ENCODE measurements at places on chromosomes 5 and 9.

DNA sequence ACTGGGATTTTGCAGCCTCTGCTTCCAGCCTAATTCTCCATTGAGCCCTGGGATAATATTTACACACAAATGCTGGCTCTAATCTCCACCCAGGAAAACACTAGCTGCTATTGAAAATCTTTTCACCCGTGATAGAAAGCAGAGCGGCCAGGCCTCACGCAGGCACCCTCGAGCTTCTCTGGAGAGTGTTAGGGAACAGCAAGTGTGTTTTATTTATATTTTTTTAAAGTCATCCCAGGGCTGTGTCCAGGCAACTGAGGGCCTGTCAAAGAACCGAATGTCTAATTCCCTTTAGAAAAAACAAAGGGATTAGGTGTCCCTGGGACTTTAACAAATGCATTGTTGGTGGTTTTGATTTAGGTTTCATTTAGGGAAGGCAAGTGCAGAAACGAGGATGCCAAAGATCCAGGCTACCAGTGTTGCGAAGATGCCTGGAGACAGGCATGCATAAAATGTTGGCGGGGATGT is 51.2 kb upstream of the SPRY4 start:
- DNase-seq, result no peak

GRCh38 chr9:34701023-34701768 is 8.7 kb downstream of the CCL21 start:
- DNase-seq, result no peak

- DNase-seq, result no peak
Measured at GRCh38 chr9:109518621-109519335, 20.7 kb upstream of the PTPN3 start.

- DNase-seq, result no peak
Measured at GRCh38 chr5:142364251-142365145, 39.7 kb upstream of the SPRY4 start.

GRCh38 chr9:2622461-2623287 is 1.1 kb downstream of the VLDLR start:
- no peak for DNase-seq

GRCh38 chr9:38761999-38762398 is 42.1 kb upstream of the FAM240B start:
- DNase-seq, result no peak

DNA sequence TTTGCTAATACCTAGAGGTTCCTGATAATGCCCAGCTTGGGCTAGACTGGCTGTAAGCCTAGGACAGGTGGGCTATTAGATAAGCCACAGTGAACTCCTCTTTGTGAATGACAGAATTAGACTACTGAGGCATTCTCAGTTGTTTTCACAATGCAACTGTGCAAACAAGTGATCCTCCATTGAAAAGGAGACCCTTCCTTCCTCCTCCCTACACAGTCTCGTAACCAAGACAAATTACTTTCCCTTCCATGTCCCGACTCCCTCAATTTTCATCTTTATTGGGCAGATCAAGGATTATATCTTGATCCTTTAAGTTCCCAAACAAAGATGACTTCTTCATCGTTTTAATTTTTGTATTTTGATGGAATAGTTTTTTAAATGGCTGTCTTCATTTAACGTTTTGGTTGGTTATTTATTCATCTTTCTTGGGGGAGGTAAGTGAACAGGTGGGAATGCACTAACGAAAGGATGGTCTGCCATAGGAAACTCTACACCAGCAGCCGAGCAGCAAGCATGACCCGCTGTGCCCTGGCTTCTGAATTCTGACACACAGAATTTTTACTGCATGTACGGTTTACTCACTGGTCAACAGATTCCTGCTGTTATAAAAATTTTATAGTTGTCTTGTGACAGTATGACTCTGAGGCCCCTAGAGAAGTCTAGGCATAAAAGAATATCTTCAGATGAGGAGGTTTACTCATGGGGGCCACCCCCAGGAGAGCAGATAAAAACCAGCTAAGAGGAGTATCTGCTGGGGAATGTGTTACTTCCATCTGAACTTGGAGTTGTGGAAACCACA is 137.5 kb upstream of the TUT7 start:
- no peak for DNase-seq

DNA sequence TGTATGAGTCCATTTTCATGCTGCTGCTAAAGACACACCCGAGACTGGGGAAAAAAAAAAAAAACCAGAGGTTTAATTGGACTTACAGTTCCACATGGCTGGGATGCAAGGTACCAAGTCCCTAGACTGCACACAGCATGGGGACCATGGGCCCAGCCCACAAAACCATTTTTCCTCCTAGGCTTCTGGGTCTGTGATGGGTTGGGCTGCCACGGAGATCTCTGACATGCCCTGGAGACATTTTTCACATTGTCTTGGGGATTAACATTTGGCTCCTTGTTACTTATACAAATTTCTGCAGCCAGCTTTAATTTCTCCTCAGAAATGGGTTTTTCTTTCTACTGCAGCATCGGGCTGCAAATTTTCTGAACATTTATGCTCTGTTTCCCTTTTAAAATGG is 340.3 kb upstream of the NUDT12 start:
- DNase-seq, result no peak

DNA sequence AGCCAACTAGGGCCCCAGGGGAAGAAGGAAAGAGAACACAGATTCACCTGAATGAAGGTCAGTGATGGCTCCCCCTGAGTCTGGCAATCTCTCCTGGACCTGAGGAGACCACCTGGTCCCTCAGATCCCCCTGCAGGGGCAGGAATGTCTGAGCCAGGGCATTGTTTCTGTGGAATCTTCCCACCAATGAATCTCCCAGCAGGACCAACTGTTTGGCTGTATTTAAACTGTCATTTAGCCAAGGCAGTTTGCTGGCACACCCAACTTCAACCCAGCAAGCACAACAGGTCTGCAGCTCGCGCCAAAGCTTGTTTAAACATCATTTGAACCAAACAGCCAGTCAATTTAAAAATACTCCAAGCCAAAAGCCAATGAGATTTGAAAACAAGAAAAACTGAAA is 92.6 kb downstream of the SH3TC2 start:
- DNase-seq, result no peak

DNA sequence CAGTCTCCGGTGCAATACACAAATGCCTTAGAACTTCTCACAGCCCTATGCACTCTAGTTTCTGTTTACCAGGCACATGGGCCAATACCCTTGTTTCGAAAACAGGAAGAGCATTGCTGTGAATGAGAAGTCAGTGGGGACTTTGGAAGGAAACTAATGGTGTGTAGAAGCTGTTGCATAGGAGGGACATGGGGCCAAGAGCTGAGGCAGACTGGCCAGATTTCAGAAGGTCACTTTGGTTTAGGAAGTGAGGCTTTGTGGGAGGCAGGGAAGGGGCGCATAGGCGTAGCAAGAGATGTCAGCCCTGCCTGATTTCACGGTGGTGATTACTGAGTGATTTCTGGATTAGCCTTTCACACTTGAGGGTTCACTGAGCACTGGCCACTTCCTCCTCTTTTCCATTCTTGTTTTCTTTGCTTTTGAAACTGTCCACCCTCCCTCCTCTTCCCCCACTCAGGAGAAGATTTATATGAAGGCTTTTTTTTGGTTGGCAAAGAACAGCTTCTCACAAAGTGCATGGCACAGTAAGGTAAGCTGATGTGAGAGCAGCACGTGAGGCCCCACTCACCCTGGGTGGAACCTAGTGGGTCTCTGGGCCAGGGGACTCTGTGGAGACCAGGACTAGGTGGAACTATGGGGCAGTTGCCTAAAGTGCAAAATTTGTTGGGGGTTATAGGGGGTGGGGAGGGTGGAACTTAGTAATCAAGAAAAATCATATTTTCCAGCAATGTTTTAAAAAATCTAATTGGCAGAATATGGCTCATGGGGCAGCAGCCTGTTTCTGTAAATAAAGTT is 6.1 kb upstream of the TMEM252 start:
- peak; percentile 93 for DNase-seq

GRCh38 chr5:945691-946551 is 53.2 kb downstream of the TRIP13 start:
- no peak for DNase-seq

DNA sequence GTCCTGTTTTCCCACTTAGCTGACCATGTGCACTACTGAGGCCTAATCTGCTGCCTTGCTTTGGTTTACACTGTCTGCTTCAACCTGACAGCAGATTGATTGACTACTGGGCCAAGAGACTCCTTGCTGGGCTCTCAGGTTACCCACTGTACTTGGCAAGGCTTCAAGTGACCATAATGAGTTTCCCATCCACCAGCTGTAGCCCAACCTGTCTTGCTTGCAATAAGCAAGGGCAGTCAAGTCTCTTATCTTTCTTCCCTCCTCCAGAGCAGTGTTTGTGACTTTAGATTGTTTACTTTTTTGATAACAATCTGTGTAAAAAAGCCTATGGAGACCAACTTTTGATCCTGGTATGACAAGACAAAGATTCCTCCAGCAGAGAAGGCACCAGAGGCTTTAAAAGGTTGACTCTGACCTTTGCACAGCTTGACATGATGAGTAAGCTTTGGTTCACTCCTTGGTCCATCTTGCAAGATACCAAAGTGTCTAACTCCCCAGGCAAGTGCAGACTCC is 912.3 kb upstream of the SEMA6A start:
- DNase-seq, result no peak

- DNase-seq, result no peak
Measured at GRCh38 chr9:96342571-96343245, 40.7 kb upstream of the HSD17B3 start.

- no peak for DNase-seq
Measured at GRCh38 chr9:94625835-94626234, 13.5 kb downstream of the FBP1 start.

- no peak for DNase-seq
Measured at GRCh38 chr5:143024228-143024920, 254.2 kb downstream of the ARHGAP26 start.

- no peak for DNase-seq
Measured at GRCh38 chr9:136042541-136042940, 52.5 kb downstream of the NACC2 start.
